DMS153 (cell line): ENCODE measurements at places on chromosomes 16 and 17.

- no peak for DNase-seq
Observed at GRCh38 chr17:29722411-29723198, 99.9 kb upstream of the CORO6 start.

- no peak for DNase-seq
Observed at GRCh38 chr16:81616321-81617020, 162.6 kb upstream of the PLCG2 start.

- DNase-seq: no peak
Observed at GRCh38 chr16:77430787-77431585, 3.8 kb downstream of the ADAMTS18 start.

- no peak for DNase-seq
Observed at GRCh38 chr17:39551879-39552278, 55.8 kb downstream of the NEUROD2 start.

GRCh38 chr17:2981325-2981724, 82.1 kb downstream of the OR1D5 start:
- DNase-seq: no peak

- DNase-seq: no peak
Observed at GRCh38 chr17:69018022-69018615, 42.6 kb downstream of the ABCA9 start.

- DNase-seq: no peak
Observed at GRCh38 chr16:74623214-74623838, 16.4 kb upstream of the GLG1 start.

- DNase-seq: no peak
Observed at GRCh38 chr17:420479-421175, 68.0 kb upstream of the RPH3AL start.
